Stimulated activated CD8-positive, alpha-beta memory T cell treated with anti-CD3 and anti-CD28 coated beads, Interleukin-7, amount 100 ng/mL, for 1 hour (primary cell): ENCODE measurements at places on chromosomes 5 and 9.

- no peak for DNase-seq
Observed at GRCh38 chr9:89112243-89112642, 66.4 kb downstream of the SHC3 start.

- DNase-seq: no peak
Observed at GRCh38 chr5:111197523-111197922, 26.7 kb upstream of the CAMK4 start.

- DNase-seq: no peak
Observed at GRCh38 chr9:92108122-92108521, 7.1 kb downstream of the SPTLC1 start.

DNA sequence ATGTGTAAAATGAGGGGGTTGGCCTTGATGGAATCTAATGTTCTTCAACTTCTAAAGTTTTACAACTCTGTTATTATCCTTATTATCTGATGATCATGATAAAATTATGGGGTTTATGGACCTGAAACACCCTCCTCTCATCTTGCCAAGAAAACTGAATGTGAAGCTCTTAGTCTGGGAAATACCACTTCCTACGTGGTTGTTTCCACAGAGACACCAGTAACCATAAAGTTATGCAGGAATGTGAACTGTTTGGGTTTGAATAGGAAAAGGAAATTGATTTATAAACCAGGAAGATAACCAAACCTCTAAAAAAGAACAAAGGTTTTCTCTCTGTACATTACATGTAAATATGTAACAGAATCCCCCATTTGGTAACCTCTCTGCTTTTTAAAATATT is 28.3 kb upstream of the RAI14 start:
- DNase-seq: no peak

- no peak for DNase-seq
Observed at GRCh38 chr5:61650661-61651060, 318.6 kb downstream of the ZSWIM6 start.

DNA sequence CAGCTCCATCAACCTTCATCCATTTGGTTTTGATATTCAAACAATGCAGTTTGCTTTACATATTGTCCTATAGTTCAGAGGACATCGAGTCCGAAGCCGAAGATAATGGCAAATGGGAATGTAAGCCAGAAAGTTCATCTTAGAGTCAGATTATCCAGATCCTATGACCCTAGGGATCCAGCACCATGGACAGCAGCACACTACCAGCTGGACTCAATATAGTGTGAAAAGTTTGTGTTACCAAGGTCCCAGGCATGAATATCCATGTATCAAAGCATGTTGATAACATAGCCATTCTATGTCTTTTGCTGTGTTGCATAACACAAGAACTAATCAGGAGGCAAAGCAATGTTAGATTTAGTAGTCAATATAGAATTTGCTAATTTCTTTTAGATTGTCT is 46.3 kb downstream of the FSTL4 start:
- no peak for DNase-seq

GRCh38 chr5:108461628-108462367 is 79.9 kb upstream of the FBXL17 start:
- DNase-seq: no peak

- DNase-seq: no peak
Observed at GRCh38 chr5:55934720-55935119, 60.0 kb downstream of the IL6ST start.
